ENCODE measurements at places on chromosomes 5 and 9.

DNA sequence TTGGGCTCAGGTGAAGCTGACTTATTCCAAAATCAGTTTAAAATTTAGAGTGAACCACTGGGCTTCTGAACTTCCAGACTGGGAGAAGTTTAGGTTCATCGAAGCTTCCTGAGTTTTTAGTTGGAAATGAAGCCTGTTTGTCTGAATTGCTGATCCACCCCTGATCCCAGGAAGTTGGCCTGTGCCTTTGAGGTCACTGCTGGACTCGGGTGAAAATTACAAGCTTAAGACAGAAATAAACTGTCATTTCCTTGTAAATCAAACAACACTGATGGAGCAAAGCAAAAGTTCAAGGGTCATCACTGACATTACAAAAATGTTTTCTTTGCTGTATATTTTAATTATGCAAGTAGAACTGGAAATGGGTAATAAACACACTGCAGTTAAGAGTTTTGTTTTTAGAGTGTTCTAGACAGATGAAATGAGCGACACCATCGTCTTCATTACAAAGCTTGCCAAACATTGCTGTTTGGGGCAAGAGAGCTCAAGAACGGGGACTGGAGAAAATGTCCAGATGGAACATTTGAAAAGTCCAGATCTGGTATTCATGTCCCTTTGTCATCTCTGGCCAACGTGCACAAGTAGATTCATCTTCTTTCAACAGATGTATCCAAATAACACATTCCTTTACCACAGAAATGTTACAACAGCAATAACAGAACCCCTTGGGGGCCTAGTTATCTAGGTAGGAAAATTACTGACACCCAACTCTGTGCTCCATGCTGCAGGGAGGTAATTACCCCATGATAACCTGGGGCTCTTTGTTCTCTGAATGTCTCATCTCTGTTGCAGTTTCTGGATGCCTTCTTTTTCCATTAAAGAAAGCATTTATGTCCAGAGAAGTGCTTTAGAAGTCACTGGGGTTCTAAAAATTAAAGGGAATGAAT, 142.4 kb upstream of the ERCC6L2 start:
- no peak for DNase-seq

GRCh38 chr5:135216471-135217343, 182.3 kb downstream of the MACROH2A1 start:
- no peak for DNase-seq

GRCh38 chr5:135034236-135034962, 371 bp upstream of the PITX1 start:
- DNase-seq, result peak; percentile 70

- DNase-seq, result no peak
These were observed 7.1 kb downstream of the TOR1B start for GRCh38 chr9:129810116-129810515.

DNA sequence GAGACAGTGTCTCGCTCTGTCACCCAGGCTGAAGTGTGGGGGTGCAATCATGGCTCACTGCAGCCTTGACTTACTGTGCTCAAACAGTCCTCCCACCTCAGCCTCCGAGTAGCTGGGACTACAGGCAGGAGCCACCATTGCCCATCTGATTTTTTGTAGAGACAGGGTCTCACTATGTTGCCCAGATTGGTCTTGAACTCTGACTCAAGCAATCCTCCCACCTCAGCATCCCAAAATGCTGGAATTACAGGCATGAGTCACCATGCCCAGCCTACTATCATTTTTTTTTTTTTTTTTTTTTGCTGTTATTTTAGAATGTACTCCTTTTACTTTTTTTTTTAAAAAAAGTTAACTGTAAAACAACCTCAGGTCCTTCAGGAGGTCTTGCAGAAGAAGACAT, 449.0 kb downstream of the CCDC171 start:
- DNase-seq, result no peak

DNA sequence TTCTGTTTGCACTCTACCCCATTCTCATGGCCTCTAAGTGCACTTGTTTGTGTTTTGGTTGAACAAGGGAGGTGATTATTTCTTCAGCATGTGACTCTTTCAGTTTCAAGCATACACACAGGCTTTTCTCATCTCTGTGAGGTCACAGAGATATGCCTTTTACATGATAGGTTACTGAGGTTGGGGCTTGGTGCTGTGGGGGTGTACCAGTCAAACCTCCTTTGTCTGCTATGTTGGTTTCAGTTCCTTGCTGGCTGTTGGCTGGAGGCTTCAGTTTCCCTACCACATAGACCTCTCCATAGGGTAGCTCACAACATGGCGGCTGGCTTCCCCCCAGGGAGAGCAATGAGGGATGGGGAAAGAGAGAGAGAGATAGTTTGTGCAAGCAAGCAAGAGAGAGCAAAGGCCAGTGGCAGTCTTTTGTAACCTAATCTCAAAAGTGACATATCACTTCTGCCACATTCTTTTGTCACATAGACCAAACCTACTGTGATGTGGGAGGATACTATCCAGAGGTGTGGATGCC, 96.7 kb upstream of the SEMA6A start:
- DNase-seq, result no peak

DNA sequence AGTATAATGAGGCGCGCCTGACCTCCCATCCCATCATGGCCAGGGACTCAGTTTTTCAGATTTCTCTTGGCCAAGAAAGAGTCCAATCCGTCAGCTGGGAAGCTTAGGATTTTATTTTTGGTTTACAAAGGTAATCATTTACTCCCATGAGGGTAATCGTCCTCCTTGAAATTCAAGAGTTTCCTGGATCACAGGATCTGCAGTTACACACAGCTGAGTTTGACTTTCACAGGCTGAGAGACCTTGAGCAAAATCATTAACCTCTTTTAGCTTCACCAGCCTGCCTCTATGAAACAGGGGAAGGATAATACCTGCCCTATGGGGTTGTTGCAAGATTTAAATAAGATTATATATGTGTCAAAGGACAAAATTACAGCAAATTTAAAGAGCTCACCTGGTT, 15.4 kb upstream of the AK3 start:
- DNase-seq, result no peak

DNA sequence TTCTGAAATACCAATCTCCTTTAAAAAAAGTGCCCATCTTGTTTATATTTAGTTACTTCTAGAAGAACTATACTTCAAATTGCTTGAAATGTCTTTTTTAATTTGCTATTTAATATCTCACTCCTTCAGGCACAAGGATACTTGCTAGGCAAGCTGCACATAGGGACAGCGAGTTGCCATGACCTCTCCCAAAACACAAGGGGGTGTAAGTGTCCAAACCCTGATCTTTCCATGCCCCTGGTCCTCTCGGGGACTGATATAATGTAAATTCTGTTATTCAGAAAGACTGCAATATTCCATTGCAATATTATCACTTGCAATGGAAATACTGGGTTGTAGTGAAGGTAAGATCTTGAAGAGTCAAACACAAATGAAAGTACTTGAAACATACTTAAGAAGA, 480.4 kb downstream of the CETN3 start:
- DNase-seq, result no peak

GRCh38 chr5:52870448-52870847, 82.7 kb downstream of the ITGA1 start:
- peak; percentile 35 for DNase-seq

GRCh38 chr5:28488752-28489151, 1450.4 kb upstream of the CDH9 start:
- no peak for DNase-seq

DNA sequence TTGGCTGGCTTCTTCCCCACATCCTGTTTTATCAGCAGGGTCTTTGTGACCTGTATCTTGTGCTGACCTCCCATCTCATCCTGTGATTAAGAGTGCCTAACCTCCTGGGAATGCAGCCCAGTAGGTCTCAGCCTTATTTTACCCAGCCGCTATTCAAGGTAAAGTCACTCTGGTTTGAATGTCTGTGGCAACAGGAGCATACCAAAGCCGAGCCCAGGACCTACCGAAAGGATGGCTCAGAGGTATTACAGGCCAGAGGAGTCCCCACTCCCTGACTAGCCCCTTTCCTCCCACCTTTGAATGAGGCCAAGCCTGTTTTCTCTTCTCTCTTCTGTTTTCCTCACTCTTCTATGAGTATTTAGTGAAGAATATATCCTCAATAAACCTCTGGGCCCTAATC, 271.3 kb downstream of the OSTF1 start:
- no peak for DNase-seq

DNA sequence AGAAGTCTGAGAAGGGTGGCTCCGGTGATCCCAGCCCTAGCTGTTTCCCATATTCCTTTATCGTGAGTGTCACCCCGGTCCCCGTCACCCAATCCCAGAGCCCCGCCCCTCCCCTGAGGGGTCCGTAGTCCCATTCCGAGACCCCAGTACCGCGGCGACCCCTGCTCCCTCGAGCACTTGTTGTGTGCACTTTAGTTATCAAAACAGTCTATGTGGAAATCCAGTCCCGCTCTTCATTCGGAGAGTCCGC, 223 bp downstream of the LRSAM1 start:
- DNase-seq, result no peak

- no peak for DNase-seq
These were observed 57.1 kb upstream of the CER1 start for GRCh38 chr9:14779566-14780022.

DNA sequence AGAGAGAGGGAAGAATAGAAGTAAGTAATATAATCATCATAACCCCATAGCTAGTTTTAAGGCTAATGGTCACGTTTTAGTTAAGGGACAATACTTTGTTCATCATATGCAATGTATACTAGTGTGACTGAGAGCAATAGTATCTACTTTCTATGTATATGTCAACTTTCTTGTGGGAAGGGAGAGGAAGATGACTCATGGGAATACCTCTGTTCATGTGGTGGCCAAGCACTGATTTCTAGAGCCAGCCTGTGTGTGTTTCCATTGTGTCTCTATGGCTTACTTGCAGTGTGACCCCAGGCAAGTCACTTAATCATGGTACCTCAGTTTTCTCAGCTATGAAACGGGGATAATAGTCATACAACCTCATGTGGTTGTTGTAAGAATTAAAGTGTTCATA, 639.6 kb downstream of the CETN3 start:
- no peak for DNase-seq

GRCh38 chr5:142770650-142771609, 753 bp downstream of the ARHGAP26 start:
- peak; percentile 61 for DNase-seq

DNA sequence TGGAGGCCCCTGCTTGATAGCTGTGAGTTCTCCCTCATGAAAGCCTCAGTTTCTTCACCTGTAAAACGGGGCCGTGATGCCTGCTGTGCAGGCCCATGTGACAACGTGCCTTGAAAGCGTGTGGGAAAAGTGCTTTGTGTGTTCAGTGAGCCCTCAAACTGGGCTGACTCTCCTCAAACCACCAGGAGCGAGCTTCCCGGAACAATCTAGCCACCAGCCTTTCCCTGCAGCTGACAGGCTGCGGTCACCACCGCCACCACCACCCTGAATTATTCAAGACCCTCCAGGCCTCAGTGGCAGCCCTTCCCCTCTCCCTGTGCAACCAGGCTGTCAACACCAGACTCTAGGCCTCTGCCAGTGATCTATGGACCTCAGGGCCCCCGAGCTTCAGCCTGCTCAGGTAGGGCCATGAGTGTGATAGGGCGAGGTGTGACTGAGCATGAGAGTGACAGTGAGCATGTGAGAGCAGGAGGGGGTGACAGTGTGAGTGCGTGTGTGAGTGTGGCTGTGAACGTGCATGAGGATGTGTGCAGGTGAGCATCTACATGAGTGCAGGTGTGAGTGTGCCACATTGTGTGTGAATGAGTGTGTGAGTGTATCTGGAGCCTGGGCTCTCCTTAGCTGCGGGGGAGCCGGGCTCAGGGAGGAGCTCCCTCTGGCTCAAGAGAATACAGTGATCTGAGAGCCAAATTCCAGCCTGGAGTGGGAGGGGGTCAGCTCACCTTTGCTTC, 53.3 kb upstream of the PSD2 start:
- DNase-seq, result no peak

- DNase-seq, result no peak
These were observed 418.0 kb downstream of the CETN3 start for GRCh38 chr5:89991592-89991991.

- DNase-seq, result no peak
These were observed 67.5 kb downstream of the HSPA4 start for GRCh38 chr5:133119233-133119711.

- no peak for DNase-seq
These were observed 175.6 kb downstream of the HSD17B3 start for GRCh38 chr9:96126321-96126881.

DNA sequence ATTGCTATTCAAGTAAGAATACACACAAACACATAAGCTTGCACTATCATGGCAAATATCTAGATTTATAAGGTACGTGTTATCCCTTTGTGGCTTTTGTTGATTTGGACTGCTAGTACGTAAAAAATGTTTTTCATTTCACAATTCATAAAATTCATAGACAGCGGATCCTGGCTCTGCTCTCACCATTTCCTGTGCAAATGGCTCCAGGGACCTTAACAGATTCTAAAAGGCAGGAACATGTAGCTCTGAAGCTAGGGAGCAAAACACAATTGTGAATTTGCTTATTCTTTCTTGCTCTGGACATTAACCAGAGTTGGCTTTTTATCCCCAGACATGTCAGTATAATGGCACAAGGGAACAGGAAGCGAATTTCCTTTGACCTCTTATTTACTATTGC, 1019.9 kb upstream of the WWC1 start:
- no peak for DNase-seq

DNA sequence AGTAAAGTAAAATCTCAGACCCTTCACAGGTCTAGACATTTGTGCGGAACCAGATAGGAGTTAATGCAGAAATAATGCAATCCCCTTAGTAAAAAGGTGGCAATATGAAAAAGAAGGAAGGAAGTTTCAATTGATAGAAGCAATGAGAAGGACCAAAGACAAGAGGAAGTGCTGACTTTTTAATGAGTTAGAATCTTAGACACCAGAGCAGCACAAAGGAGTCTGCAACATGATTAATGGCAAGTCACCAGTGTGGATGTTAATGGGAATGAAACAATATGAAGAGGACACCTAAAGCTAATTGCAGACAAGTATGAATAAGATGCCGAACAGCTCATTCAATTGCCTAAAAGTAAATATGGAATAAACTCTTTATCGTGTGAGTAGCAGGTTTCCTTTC, 50.9 kb downstream of the MEGF9 start:
- DNase-seq, result no peak

- no peak for DNase-seq
These were observed 64.4 kb downstream of the PIK3R1 start for GRCh38 chr5:68279984-68280383.

- no peak for DNase-seq
These were observed 140.0 kb downstream of the PBX3 start for GRCh38 chr9:125887172-125887571.

- no peak for DNase-seq
These were observed 223.4 kb upstream of the FAM174A start for GRCh38 chr5:100311806-100312205.

- DNase-seq, result no peak
These were observed 8.2 kb downstream of the PHYKPL start for GRCh38 chr5:178224403-178224802.
